ENCODE measurements at places on chromosomes 12 and 14.

- DNase-seq: no peak
These were observed 188.8 kb downstream of the TTC7B start for GRCh38 chr14:90627478-90627877.

DNA sequence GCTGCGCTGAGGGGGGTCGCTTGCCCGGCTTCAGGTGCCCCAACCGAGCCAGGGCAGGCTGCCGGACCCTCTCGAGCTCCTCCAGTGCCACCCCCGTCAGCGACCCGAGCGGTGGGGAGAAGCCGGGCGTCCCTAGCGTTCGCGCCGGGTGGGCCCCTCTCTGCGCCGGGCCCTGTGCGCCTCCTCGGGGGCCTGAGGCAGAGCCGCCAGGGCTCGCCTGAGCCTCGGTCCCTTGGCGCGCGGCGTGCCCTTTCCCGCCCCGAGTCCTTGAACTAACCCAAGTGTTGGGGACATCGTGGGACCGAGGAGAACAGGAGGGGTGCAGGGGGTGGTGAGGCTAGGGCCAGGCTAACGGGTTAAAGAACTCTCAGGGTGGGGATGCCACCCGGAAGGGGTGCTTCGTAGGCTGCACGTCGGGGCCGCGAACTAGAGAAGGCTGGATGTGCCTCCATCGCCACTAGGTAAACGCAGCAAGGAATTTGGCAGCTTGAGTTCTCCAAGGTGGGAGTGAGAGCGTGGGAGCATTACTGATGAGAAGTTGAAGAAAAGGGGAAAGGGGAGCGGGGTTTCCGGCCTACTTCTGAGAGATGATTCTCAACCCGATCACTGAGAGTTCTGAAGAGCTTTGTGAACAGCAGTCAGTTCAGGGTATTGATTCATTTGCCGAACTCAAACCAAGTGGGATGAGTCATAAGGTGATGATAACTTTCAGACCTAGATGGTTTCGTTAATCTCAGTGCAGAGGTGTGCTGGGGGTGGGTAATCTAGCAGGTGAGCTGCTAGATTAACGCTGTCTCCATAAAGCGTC, 618 bp downstream of the RNF34 start:
- peak; percentile 77 for DNase-seq

GRCh38 chr14:57846596-57846995, 19.3 kb downstream of the SLC35F4 start:
- DNase-seq: no peak

GRCh38 chr12:130162745-130163460, 639 bp downstream of the FZD10 start:
- no peak for DNase-seq

- DNase-seq: no peak
These were observed 61.0 kb upstream of the PTHLH start for GRCh38 chr12:28033538-28033915.

GRCh38 chr12:45235087-45236025, 19.5 kb downstream of the ANO6 start:
- DNase-seq: no peak

GRCh38 chr12:116538682-116539305, 20.4 kb upstream of the MAP1LC3B2 start:
- no peak for DNase-seq

DNA sequence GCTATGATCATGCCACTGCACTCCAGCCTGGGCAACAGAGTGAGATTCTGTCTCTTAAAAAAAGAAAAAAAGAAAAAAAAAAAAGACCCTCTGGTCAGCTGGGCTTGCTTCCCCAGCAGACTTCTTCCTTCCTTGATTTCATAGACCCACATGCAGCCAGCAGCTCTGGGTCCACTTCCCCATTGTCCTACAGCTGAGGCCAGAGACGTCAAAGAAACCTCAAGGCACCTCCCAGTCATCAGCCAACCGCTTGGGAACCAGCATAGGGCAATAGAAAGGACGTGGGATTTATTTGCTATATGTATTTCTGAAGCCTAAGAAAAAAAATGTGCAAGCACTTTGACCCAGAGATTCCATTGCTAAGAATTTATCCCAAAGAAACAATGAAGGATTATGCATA, 35.4 kb upstream of the SPPL3 start:
- no peak for DNase-seq

DNA sequence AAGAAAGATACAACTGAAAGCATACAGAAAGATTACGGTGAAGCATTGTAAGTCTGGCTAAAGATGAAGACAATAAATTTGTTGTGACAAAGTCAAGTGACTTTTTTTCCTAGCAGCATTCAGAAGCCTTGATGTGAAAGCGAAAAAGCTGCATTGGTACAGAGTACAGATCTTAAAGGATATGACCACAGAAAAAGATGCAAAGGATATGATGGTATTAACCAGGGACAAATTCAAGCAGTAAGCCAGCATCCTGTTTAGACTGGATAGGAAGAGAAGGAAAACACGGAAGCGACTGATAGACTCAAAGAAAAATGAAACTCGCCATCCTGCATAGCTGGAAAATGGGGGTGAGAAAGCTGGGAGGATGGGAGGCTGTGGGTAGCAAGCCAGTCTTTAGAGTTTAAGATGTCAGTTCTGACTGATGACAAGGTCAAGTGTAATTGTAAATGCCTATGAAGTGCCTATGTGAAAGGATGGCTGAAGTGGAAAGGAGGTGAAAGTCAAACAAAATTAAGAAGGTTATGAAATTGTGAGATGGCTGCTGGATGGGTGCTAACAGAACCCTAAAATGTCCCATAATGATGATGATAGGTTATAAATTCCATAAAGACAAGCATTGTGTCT, 92.4 kb downstream of the PHLDA1 start:
- no peak for DNase-seq

DNA sequence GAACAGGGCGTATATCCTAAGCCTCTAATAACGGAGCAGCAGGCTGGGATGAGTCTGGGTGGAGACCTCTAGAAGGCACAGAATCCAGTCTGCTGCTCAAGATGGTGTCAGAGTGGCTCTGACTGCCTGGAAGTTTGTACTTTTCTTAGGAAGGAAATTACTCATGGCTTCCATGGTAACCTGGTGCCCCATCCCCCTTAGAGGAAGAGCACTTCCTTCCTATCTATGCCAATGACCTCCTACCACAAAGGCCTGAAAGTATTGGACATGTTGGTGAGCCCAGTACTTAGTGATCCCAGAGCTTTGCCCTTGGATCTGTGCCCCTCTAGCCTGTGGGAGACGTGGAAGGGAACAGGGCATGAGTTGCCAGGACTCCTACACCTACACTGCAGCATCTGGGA, 1.5 kb downstream of the BATF start:
- no peak for DNase-seq

DNA sequence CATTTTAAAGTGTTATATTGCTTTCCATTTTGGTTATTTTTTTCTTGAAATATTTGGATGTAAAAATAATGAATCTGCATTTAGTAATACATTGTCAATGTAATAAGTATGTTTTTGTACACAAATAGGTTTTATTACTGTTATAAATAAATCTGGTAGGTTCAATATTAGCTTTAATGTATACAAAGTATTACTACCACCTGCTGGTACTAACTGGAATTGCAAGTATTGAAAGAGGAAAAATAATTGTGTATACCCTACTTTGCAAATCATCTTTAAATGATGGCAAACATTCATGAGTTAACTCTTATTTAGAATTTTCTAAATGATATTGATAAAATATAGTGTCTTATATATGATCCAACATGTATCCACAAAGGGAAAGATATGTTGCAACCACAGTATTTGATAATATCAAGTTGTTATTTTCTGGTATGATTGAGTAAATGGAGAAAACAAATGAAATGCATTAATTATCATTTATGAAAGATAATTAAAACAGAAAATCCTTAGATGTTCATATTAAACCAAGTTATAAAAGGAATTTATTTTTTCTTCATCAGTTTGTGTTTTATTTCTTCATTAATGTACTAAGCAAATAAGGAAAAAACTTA, 3.2 kb downstream of the OR4K2 start:
- DNase-seq: no peak

DNA sequence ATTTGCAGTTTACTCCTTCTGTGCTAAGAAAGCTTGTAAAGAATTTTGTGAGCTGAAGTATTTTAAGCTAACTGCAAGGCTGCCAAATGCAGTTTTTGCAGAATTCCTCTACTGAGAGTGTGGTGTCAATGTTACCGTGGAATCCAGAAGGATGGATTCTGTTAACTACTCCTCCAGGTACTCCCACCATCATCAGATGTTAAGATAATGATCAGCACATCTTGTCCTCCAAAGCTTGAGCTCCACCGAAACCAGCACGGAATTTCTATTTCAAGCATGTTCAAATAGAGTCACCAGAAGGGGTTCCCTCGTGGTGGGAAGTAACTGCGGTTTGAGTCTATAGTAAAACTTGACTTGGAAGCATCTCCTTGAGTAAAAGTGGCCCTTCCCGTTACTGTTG, 64.3 kb upstream of the CDKN3 start:
- no peak for DNase-seq

- peak; percentile 49 for DNase-seq
These were observed 9.1 kb downstream of the NEMP1 start for GRCh38 chr12:57069523-57069922.

DNA sequence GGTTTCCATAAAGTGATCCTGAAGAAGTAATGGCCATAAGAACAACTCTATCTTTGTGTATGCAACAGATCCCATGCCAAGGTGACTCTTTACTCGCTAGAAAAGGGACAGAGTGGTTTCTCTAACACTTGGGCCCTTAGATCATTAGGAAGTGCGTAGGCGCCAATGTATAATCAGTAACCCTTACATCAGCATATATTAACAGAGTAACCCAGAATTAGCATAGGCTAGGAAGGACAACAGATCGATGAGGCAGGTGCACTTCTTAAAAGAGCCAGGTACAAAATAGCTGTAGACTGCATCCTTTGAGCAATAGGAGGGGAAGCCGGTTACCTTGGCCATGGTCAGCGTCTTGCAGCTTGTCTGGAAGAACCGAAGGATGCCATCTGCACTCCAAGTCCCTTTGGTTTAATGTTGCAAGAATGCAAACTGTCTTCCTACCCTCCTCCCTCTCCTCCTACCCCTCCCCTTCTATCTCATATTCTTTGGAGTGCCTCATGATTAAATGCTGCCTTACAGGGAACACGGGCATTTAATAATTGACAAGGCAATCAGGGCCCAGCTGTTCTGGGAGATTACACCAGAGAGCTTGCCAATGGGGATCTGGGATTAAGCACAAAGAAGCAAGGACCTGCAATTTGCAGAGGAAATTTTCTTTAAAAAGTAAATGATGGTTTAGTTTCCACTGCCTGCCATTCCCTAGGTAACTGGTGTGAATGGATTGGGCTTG, 8.0 kb downstream of the GSG1 start:
- no peak for DNase-seq

DNA sequence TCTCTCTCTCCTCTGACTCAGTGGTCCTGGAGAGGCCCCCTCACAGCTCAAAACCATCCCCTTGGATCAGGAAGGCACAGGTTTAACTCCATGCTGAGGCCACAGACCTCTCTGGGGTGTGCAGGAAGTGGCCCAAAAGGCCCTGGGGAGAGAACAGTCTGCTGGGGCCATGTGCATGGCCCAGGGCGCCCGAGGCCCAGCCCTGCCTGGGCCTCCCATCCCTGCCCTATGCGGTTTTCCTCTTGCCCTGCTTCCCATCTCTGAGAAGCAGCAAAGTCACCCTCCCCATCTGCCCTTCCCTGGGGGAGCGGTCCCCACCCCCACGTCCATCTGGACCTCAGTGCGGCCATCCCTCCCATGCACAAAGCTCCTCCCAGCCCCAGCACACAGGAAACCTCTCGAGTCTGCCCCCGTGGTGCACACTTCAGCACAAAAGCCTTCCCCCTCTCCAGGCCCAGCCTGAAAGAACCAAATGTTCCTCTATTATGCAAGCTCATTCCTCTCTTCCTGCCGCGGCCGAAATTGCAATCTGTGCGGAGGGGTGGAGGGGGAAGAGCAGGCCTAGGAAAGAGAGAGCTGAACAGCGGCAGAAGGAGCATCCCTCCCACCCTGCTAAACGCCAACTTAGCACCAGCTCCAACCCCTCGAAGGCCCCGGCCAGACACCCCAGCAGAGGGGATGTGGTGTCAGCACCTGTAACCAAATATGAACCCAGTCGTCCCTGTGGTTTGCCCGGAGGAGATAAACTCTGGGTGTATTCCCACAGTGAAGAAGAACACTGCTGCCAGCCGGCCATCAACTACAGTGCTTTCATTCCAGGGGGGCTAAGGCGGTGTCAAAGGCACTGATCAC, 108.5 kb downstream of the SCARB1 start:
- DNase-seq: no peak

GRCh38 chr14:54672688-54673087, 105.8 kb downstream of the SAMD4A start:
- no peak for DNase-seq

GRCh38 chr12:108349278-108349688, 10.2 kb upstream of the CMKLR1 start:
- no peak for DNase-seq

DNA sequence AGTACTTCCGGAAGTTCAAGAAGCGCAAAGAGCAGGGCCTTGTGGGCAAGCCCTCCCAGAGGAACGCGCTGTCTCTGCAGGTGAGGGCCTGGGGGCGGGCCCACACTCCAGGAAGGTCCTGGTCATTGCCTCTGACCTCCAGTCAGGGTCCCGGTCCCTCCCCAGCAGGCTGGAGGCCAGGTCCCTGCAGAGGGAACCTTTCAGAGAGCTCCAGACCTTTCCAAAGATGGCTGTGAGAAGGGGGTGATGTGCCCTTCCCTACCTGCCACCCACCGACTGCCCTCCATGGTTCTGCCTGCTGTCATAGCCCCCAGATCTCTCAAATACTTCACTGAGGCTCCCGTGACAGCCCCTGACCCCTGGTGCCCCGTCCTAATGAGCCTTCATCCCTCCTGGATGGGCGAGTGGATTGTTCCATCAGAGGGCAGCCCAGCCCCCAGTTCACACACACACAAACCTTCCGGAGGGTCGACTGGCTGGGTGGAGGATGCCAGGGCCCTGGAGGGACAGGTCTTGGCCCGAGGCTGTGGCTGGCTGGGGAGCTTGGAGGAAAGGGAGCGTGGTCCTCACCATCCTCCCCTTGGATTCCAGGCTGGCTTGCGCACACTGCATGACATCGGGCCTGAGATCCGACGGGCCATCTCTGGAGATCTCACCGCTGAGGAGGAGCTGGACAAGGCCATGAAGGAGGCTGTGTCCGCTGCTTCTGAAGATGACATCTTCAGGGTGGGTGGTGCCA, 117.5 kb upstream of the FKBP4 start:
- DNase-seq: no peak

GRCh38 chr14:33993246-33993645, 42.4 kb upstream of the EGLN3 start:
- DNase-seq: no peak

DNA sequence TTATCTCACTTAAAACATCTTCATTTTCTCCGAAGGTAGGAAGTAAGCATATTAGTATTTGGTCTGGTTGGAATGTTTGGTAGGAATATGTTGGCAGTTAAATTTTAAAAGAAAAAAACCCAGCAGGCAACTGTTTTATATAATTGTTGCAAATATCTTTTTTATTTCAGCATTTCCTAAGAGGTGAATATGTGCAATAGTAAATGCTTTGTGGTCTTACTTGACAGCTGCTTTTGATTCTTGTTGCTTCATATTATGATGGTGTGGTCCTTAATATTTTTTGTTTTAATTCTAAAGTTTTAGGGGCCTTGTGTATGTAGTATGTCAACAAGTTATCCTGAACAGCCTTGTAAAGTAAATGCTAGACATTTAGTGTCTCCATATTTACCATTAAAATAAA, 6.3 kb downstream of the TRAFD1 start:
- no peak for DNase-seq
